ENCODE measurements at places on chromosomes 2 and 18.

GRCh38 chr2:20674974-20675679 is 8.2 kb downstream of the GDF7 start:
- DNase-seq = no peak

- DNase-seq = no peak
These were observed 18.0 kb downstream of the MBD2 start for GRCh38 chr18:54206447-54206846.

GRCh38 chr2:229920011-229920641 is 1.7 kb downstream of the TRIP12 start:
- no peak for DNase-seq

- DNase-seq = no peak
These were observed 337.1 kb upstream of the MAP2 start for GRCh38 chr2:209086761-209087160.

- DNase-seq = no peak
These were observed 4.6 kb downstream of the TBC1D8 start for GRCh38 chr2:101146535-101146934.

- no peak for DNase-seq
These were observed 692 bp upstream of the RAX start for GRCh38 chr18:59273759-59274532.

DNA sequence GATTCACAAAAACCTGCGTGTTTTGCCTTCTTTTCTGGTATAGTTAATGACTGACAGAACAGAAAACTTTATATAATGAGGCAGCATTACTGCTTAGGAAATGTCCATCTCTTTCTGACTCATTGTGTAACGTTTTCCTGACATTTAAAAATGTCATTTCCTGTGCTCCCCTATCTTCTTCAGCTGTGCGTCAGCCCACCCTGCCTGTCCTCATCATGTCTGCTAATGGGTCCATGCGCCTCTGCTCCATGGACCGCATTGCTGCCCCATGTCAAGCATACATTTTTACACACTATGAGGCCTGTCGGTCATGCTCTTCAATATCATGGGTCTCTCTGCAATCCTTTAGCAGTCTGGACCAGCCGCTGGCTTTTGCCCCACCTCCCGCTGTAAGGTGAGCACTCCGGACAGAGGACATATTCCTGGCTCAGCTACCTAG is 234.3 kb downstream of the CDCA7 start:
- no peak for DNase-seq

GRCh38 chr2:177281400-177282180 is 17.1 kb upstream of the NFE2L2 start:
- no peak for DNase-seq

- no peak for DNase-seq
These were observed at the start of gene NT5C1B for GRCh38 chr2:18589354-18589753. Gene NT5C1B, minus strand, starts transcription at chr2:18589569. Its CDS starts 101 bp downstream, at chr2:18589468.

DNA sequence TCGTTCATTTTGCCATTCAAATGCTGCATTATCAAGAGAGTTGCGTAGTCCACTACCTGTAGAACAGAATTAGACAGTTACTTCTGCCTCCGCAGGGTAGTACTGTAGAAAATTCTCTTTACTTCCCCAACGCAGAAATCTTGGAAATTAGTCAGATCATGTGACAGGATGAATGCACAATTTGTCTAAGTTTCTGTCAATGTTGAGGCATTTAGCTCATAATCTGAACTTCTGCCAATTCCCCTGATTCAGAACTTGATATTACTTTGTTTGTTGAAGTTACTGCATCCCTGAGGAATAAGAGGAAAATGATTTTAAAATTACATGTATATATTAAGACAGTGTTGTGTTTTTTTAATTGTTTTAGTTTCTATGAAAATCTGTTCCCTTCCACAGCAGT is 83.4 kb downstream of the TTC27 start:
- no peak for DNase-seq

- DNase-seq = no peak
These were observed 57.5 kb downstream of the STPG4 start for GRCh38 chr2:47097563-47097962.

- DNase-seq = no peak
These were observed 17.3 kb downstream of the BIN1 start for GRCh38 chr2:127089478-127090235.

GRCh38 chr2:121191191-121192170 is 93.5 kb downstream of the TFCP2L1 start:
- DNase-seq = no peak

- DNase-seq = no peak
These were observed 155.4 kb downstream of the FAM210A start for GRCh38 chr18:13570856-13571495.

DNA sequence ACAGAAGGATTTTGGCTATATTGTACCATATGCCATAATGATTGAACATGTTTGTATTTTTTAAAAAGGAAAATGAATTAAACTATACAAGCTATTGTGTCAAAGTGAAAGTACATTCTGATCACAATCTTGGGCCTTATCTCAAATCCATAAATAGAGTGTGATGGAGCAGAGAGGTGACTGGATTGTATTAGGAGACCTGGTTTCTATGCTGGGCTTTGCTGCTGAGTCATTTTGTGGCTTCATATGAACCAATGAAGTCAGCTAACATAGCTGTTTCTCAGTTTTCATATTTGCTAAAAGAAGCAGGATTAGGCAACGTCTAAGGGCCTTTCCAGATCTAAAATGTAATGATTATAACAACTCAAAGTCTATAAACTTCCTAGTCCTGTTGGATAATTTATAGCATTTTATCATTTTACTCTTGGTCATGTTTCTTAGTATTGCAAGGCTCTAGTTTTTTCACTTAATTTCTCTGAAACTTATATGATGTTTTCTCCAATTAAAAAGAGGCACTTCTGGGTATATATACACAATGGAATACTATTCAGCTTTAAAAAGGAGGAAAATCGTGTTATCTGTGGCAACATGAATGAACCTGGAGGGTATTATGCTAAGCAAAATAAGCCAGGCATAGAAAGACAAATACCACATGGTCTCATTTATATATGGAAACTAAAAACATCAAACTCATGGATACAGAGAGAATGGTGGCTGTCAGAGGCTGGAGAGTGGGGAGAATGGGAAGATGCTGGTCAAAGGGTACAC is 112.3 kb downstream of the MEP1B start:
- DNase-seq = no peak

GRCh38 chr2:64657411-64657810 is 3.7 kb upstream of the SERTAD2 start:
- DNase-seq = no peak

- DNase-seq = no peak
These were observed 86.5 kb upstream of the TTC39C start for GRCh38 chr18:23927821-23928746.

- DNase-seq = no peak
These were observed 214.9 kb downstream of the DSEL start for GRCh38 chr18:67301592-67301991.

DNA sequence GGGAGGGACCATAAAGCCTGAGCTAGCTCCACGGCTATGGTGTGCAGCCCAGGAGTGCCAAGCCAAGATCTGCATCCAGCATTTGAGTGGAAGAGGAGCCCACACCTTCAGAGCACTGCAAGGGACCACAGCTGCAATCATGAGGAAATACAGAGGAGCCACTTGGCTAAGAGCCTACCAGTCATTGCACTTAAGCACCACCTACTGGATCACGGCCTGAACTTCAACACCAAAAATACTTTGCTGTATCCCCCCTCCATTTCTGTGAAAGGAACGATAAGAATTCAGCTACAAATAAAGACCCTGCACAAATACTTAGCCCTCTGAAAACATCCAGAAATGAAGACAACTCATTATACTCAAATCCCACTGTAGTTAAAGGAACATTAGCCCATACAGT is 545.3 kb downstream of the TSN start:
- no peak for DNase-seq

DNA sequence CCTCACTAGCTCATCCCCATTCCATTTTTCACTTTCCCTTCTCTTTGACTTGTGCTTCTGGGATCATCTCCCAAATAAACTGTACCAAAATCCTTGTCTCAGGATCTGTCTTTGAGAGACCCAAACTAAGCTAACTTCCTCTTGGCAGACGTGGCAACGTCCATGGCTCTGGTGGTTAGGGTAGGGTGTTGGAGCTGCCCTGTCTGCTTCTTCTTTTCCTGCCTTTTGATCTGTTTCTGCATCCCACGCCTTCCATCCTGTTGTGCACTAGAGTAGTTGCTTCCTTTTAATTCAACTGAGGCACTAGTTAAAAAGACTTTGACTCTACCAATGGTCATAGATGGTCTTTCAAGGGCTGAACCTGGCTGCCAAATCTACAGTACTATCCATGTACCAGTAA is 5.5 kb upstream of the MAP4K4 start:
- no peak for DNase-seq

GRCh38 chr2:164785457-164785856 is 56.2 kb downstream of the COBLL1 start:
- no peak for DNase-seq

GRCh38 chr2:27041752-27042151 is 9.0 kb downstream of the TMEM214 start:
- no peak for DNase-seq

DNA sequence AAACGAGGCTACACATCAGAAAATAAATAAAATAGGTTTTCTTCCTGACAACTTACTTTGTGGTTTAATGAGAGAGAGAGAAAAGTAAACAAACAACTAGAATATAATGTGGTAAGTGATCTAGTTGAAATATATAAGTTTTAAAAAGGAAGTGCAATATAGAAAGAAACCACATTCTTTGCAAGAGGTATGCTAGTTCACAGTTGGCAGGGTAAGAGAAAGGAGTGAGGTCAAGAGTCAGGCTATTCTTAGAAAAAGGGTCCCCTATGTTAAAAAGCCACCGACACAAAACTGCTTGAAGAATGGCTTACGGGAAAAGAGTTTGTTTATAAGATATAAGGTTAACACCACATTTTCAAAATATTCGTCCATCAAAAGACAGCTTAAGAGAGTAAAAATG is 462.1 kb downstream of the ERBB4 start:
- DNase-seq = no peak

DNA sequence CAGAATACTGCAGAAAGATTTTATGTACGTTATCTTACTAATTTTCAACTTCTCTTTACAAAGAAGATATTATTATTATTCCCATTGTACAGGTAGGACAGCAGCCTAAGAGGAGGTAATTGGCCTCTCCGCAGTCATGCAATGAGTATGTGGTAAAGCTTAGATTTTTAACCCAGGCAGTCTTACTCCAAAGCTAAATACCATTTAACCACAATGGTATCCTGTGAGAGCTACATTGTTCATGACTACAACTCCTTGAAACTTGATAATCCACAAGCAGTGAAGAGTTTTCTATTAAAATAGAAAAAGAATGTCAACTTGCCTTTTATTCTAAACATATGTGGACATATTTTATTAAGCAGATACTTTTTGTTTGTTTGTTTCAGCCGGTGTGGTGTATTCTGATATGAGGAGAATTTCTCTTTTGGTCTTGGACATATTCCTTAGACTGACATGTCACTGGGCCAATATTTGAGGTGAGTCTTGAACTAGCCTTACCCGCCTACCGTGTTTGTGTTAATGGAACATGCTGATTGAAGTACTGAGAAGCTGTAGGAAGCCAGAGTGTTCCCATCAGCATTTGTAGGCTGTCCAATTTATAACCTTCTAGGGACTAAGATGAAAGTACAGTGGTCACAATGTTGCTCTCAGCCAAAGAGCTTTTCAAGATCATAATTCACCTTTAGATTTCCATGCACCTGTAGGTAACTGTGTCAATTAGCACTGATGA is 293.9 kb upstream of the DCC start:
- no peak for DNase-seq

DNA sequence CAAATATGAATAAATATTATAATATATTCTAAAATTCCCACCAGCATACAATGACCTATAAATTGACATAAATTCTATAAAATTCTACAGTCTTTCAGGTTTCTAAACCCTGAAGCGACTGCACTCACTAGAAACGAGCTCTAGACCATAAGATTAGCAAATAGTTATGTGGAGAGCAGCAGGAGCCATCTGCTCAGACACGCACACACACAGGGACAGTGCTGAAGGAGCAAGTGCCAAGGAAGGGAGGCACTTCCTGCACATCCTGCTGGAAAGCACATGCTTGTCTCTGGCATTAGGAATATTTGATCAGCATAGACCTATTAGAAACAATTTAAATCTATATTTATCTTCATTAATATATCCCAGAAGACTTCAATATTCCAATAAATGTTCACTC is 713.9 kb upstream of the CDH2 start:
- DNase-seq = no peak

DNA sequence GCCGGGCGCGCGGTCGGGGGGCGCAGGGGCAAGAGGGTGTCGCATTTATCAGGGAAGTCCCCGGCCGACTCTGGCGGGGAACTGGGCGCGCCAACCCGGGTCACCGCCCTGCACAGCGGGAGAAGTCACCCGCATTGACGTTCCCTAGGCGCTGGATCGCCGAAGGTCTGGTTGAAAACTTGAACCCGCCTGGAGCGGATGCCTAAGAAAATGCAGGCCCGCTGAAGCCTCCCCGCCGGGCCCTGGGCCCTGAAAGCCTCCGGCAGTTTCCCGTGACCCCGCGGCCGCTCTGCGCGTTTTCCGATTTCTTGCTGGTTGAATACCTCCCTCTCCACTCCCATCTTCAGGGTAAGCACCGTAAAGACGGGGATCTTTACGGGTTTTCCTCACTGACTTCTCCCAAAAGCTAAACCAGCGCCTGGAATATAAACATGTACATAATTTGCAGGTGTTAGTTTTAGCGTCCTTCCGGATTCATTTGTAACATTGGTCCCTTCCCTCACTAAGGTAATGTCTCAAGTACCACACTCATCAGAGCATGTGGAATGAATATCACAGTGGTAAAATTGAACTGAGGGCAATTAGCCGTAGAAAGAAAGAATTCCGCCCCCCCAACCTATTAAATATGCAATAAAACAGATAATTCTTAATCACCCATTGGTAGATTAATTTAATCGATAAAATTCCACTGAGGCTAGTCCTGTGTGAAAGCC is 675 bp upstream of the SPIRE1 start:
- DNase-seq = peak; percentile 47

DNA sequence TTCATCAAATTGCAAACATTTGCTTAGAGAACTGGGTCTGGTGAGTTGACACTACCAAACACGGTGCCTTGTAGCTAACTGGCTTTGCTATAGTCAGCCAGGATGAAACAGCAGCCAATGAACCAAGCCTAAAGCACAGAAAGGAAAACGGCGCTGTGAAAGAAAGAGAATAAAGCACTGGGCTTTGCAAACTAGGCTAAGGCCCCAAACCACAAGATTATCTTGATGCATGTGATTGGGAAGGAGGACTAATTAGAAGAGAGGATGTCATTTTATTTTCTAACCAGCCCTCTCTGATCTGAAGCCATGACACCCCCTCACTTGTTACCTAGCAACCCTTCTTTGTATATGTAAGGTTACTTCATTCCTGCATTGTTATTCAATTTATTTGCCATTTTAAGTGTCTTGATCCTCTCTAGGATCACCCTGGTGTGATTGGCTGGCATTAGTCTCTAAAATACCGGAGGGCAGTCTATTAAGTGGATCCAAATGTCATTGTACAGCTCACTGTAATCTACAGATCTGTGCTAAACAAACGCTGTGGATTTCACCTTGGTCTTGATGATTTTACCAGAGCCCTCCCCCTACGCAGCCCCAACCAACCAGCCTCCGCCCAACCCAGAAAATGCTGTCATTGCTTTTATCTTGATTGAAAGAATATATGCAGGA is 395.4 kb upstream of the ACVR2A start:
- peak; percentile 17 for DNase-seq

- DNase-seq = no peak
These were observed 43.4 kb upstream of the OTOF start for GRCh38 chr2:26521054-26521912.

GRCh38 chr2:159613651-159614285 is 2.6 kb downstream of the BAZ2B start:
- no peak for DNase-seq

Measured in head of caudate nucleus (tissue), 42 donors.